Stomach (tissue), 19 donors: ENCODE measurements at places on chromosomes 12 and 14.

GRCh38 chr12:14723763-14724162 lies 27.4 kb upstream of the GUCY2C start:
- peak; percentile 76 for DNase-seq

- no peak for DNase-seq
Observed at GRCh38 chr12:101763246-101763931, 24.1 kb upstream of the SYCP3 start.

GRCh38 chr14:39733741-39734140 lies 301.5 kb upstream of the FBXO33 start:
- no peak for DNase-seq

DNA sequence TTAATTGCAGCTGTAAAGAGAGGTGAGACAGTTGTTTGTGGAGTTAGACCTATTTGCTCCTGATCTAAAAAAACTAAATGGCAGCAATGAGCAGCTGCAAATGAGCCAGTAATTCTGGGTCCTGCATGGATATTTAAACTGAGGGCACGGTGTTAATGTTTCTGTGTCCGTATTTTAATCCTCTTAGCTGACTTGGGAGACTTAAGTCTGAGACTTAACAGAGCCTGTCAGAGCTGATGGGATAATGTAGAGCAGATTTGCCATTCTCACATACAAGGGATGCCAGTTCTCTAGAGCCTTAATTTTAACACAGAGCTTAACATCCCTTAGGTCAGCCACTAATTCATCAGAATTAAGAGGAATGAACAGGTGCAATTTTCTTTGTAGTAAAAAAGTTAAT lies 178.6 kb upstream of the PDE3A start:
- no peak for DNase-seq

DNA sequence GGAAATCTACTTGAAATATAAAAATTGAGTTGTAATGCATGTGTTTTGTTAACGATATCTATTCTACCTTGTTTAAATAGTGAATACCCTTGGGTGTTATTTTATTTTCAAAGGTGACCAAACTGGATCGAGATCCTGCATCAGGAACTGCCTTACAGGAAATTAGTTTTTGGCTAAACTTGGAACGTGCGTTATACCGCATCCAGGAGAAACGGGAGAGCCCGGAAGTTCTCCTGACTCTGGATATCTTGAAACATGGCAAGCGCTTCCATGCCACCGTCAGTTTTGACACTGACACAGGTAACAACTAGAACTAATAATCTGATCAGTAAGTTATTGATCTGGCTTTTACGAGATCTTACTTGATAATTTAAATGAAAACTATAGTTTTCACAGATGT lies 15.9 kb downstream of the DYNC1H1 start:
- no peak for DNase-seq

- DNase-seq: no peak
Observed at GRCh38 chr12:52942901-52943181, 6.1 kb upstream of the KRT18 start.

DNA sequence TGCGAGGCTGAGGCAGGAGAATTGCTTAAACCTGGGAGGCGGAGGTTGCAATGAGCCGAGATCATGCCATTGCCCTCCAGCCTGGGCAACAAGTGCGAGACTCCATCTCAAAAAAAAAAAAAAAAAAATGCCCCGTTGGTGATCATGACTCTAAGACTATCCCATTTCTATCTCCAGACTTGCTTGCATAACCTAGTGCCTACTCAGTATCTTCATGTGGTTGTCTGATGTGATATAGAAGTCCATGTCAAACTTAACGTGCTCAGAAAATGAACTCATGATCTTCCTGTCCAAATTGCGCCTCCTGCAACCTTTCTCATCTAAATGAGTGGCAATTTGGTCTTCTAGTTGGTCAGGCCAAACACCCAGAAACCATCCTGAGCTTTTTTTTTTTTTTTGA lies 4.7 kb upstream of the TSFM start:
- no peak for DNase-seq

DNA sequence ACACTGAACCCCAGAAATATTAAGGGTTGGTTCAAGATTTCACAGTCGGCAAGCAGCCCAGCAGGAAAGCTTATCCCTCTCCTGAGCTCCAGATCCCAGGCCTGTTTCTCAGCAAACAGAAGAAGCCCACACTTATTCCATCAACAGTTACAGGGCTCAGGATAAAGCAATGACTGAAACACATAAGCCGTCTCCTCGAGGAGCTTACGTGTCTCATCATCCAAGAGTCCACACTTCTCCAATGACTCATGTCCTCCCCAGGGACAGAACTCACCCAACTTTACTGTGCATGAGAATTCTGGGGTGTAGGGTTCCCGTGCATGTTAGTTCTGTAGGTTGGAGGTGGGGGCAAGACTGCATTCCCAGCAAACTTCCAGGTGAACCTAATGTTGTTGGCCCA lies 31.2 kb downstream of the GSC start:
- DNase-seq: no peak

- no peak for DNase-seq
Observed at GRCh38 chr14:54533100-54533499, 23.4 kb downstream of the CGRRF1 start.

- peak; percentile 39 for DNase-seq
Observed at GRCh38 chr12:93819050-93819491, 141.9 kb downstream of the CRADD start.

DNA sequence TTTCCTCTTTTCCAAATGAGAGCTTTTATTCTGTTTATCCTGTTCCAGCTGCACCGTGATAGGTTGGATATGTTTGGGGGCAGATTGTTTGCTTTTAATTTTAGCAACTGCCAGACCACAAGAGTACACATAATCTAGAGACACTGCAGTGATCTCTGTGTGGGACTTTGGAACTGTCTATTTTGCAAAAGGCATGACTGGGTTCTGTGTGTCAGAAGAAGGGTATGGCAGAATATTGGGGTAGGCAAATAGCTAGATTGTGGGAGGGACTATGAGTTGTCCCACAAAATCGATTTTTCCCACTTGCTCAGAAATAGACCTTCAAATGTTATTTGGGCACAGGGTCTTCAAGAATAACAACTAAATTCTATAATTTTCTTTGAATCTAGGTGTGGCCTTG lies 275.9 kb upstream of the KITLG start:
- DNase-seq: no peak

DNA sequence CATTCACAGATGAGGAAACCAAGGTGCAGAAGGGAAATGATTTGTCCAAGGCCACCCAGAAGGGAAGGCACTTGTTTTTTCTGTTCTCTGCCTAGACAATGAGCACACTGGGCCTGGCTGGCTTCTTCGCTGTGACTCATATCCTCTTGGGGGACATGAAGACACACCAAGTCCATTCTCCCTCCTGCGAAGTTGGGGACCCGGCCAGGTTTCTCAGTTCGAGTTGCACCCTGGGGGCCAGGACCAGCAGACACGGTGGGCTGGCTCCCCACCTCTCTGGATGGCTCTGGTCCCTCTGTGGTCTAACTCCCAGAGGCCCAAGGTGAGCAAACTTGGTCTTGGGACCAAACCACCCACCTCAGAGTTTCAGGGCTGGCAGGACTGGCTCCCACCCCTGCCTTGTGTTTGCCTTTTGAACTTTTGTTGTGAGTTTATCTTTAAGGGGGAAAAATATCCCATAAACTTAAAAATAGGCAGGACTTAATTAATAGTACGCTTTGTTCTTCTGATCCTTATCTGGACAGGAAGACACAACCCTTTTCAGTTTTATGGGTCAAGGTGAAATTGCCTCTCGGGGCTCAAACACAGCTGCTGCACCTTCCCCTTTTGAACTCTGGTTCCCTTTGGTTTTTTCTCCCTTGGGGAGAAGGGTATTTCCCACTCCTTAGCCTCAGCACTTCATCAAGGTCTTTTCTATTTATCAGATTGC lies 9.0 kb upstream of the MLEC start:
- DNase-seq: no peak

- no peak for DNase-seq
Observed at GRCh38 chr12:109173443-109174240, 57.3 kb downstream of the ACACB start.

DNA sequence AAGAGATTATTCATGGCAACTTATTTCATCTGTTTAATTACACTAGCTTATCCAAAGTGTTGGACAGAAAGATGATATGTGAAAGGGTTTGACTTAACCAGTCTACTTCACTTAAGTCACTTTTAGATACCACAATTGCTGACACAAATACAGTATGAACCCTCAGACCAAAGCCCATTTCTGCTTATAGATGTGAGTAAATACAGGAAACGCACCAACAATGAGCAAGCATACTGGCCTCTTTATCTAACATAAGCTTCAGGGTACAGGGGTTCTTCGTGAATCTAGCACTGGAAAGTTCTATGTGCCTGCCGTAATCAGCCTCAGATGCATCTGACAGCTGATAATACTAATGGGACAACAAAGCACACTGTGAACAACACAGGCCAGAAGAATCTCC lies 209.6 kb downstream of the MED13L start:
- no peak for DNase-seq

DNA sequence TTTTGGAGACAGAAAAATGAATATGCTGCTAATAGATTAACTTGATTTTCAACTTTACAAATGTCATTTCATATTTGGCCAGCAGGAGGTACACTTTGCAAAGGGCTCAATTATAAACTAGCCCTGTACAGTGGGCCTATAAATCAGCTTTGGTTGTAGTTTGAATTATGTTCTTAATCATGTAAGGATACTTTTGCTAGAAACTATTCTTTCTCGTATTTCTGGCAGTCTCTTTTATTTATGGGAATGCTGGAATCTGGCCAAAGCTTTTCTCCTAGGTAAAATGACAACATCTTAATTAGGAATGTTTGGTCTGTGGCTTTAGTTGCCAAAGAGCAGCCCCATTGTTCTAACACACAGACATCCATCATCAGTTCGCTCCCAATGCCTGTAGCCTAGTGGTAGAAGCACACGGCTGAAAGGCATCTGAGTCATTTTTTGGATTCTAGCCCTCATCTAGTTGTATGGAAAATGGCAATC lies 1322.3 kb upstream of the SEL1L start:
- DNase-seq: no peak

GRCh38 chr12:106598003-106598402 lies 15.2 kb downstream of the RFX4 start:
- DNase-seq: no peak

DNA sequence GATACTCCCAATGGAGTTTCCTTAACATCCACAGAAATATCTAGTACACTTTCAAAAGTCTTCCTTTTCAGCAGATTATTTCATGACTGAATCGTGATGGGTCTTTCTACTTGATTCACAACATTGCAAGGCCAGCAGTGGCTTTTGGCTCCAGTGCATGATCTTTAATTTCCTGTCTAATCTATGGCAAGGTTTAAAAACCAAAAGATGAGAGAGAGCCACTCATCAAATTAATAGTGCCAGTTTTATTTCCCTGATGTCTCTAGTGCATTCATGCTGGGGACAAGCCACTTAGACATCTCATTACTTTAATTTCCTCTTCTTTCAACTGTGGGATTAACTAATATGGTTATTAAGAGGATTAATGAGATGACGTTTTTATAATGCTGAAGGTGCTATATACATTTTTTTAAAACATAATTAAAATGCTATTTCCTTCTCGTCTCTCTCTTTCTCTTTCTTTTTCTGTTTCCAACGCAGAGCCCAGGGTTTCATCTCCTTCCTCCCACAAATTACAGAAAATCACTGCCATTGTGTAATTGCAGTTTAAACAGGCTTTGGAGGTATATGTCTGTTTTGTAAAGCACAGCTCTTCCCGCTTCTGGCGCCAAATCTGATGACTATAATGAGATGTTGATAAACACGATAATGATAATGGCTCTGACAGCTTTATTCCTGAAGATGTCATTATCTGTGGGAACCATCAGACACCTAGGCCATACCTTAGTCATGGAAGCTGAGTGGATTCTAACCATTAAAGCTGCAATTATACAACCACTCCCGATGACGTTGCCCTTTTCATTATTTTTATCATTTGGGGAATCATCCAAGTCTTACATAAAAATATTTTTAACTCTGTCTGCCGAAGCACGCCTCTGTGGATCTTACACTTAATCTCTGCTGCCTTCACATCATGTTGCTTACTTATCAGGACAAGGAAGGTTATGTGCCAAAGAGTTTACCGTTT lies 103.1 kb upstream of the PPM1H start:
- DNase-seq: no peak

DNA sequence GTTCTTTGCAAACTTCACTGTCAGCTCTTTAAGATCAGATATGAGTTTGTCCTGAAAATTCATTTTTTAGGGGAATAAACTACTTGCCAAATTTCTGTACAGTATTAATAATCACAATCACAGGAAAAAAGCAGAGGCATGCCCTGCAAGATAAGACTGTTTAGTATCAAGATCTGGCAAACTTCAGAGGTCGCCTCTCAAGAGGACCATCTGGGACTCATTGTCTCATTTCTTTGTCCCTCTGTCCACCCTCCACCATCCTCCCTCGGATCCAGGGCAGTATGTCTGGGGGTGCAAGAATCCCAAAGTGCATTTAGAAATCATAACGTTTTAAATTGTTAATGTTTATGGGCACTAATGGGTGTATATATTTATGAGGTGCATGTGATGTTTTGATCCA lies 232.4 kb upstream of the FKBP4 start:
- DNase-seq: no peak

GRCh38 chr12:30652034-30652696 lies 43.5 kb downstream of the IPO8 start:
- no peak for DNase-seq

DNA sequence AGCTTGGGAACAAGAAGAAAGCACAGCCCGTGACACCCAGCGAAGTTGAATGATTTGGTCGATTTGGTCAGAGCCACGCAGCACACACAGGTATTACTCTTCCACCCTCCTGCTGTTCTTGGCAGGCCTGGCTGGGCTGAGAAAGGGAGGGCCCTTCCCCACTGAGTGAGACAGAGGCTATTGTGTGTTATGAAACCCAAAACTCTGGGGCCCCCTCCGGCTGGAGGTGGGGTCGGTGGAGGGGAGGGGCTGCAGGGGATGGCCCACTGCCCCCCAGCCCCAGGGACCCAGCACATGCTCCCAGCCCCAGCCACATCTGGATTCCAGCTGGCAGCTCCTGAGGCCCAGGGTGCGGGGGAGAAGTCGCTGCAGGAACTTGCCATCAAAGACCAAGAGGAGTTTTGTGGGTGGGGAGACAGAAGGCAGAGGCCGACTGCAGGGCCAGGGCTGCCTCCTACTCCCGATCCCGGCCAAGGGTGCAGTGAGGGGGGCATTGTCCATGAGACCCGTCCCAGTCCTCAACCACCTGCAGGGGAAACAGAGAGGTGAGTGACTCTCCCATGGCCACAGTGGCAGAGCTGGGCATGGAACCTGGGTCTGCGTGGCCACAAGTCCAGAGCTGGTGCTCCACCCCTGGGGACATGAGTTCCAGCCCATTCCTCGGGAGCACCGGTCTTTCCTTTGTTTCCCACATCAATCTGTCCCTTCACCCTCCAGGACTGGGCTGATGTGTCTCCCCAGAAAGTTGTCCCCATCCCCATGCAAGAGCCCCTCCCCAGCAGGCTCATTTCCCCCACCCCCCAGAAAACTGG lies 8.7 kb downstream of the TMEM119 start:
- no peak for DNase-seq

DNA sequence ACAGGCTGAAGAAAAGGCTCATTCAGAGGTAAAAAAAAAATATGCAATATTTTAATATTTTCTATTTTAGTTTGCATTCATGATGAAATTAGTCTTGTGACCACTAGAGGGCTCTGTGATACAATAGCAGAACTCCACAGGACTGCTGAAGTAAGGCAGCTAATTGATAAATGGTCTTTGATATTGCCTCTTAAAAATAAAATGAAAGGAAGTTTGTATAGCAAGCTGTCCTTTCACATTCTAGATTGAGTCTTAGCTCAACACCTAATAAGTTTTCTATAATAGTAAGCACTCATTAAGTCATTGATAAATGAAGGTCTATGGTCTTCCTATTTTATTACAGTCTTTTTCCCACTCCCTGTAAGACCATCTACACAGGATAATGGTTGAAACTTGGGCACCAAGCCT lies 315.7 kb downstream of the NAV3 start:
- peak; percentile 54 for DNase-seq
